ENCODE measurements at places on chromosomes 11 and 22.

GRCh38 chr11:96229354-96229977 is 113.5 kb downstream of the MAML2 start:
- DNase-seq, result no peak

DNA sequence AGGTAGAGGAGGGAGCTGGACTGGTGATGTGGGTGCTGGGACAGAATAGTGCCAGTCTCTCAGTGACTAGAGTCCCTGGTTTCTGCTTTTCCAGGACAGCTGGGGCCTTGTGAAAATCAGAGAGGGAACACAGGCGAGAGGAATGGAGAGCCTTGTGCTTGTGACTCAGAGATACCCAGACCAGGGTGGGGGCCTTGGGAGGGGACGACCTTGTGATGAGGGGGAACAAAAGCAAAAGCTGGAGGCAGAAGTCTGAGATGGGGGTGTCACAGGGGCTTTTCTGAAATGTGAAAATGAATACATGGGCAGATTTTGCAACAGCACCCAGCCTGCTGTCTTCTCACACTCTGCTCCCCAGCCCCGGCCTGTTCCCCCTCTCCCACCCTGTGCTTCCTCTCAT is 3.4 kb upstream of the NR1H3 start:
- DNase-seq, result no peak

DNA sequence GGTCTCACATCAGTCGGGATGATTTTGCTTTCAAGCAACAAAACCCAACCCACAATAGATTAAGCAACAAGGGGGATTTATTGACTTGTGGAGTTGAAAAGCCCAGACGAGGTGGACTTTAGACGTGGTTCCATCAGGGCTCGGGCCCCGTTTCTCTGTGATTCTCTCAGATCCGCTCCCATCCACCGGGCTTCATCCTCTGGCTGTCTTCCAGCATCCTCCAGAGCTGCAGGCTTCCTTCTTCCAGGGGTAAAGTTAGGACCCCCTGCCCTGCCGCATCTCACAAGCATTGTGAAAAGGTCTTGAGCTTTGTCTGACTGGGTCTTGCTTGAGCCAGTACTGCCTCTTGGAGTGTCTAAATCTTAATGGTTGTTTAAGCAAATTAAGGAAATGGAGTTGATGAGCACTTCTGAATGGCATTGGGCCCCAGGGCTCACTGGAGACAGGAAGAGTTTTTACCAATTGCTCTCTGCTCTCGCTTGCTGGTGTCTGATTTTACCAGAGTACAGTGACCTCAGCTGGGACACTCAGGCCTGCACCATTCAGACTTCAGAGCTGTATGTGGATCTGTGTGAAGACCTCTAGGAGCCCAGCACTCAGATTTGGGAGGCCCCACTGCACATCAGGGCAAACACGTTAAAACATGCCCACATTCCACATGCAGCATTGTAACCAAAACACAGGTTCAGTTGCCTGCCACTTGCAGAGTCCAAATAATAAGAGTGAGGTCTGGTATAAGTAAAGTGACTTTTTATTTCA is 13.5 kb upstream of the FTH1 start:
- no peak for DNase-seq

DNA sequence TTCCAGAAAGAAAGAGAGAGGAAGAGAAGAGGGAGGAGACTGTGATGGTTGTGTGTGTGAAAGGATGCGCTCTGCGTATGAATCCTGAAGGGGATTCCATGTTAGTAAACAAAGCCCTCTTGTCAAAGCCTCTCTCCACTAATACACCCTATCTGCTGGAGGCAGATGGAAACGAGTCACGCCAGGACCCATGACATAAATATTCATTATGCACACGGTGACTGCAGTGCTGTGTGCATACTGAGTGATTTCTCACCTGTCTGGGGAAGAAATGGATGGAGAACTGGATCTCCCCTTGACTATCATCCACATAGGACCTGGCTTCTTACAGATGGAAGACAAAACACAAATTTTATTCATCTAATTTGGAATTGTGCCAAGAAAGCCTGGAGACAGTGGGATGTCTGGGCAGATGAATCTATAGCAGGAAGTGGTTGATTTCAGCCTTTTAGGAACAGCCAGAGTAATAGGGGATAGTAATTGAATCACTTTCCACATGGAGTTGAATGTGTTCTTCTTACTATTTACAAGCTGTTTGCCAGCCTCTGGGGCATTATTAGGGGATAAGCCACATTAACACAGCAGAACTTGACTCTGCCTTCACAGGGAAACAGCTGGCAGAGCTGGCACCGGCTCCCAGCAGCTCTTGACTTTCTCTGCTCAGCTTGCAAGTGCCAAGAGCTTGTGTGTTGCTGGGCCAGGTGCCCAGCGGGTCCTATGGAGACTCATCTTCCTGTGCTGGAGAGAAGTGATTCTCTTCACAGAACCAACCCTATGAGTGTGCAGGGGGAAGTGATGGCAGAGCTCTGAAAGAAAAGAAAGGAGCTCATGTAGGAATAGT is 9.0 kb downstream of the MTNR1B start:
- DNase-seq, result peak; percentile 74

- peak; percentile 88 for DNase-seq
Measured at GRCh38 chr22:22110548-22111266, 128.1 kb upstream of the TOP3B start.

- DNase-seq, result no peak
Measured at GRCh38 chr11:1743585-1744136, 6.7 kb downstream of the IFITM10 start.

- DNase-seq, result no peak
Measured at GRCh38 chr11:10752061-10752460, 1.0 kb downstream of the CTR9 start.
